ENCODE measurements at places on chromosomes 5 and 9.
A peak's percentile ranks its signal among the peaks of the same experiment; 100 is the strongest.

- DNase-seq = no peak
These were observed at the start of gene FST for GRCh38 chr5:53480416-53481158. Gene FST, plus strand, starts transcription at chr5:53480629. Its CDS starts 163 bp downstream, at chr5:53480792.

DNA sequence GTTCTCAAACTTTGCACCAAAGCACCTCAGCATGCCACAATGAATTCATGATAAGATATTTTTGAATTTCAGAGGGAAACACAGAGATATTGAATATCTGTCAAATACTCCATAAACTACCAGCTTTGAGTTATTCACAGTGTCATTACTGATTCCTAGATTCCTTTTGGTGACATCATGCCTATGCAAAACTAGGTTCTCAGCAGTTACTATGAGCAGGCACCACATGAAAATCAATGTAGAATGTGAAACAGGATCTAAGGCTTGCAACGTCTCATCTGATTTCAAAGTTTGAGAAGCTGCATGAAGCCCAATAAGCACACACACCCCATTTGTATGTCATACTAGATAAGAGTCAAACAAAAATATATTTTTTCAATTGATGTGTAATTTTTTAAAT is 426.5 kb downstream of the NR2F1-AS1 start:
- no peak for DNase-seq

DNA sequence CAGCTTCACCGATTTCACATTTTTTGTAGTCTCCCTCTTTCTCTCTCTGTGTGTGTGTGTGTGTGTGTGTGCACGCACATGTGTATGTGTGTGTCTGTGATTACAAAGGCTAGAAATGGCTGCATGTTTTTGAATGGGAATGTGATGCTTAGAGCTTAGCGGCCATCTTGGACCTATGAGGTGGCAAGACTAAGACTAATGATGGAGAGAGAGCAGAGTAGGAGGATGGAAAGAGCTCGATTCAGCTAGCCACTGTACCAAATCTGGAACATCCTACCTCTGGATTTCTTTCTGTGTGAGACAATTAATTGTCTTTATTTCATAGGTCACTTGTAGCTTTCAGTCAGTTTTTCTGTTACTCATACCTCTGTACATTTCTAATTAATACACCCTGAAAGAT is 205.1 kb downstream of the PCSK1 start:
- DNase-seq = no peak

GRCh38 chr9:29751226-29751625 is 2177.9 kb upstream of the C9orf72 start:
- DNase-seq = no peak

- no peak for DNase-seq
These were observed 126.7 kb downstream of the ARSB start for GRCh38 chr5:78858364-78858763.

GRCh38 chr9:108816037-108816436 is 39.7 kb downstream of the ACTL7B start:
- peak; percentile 4 for DNase-seq

- no peak for DNase-seq
These were observed 828.4 kb downstream of the TLR4 start for GRCh38 chr9:118532592-118532991.

- no peak for DNase-seq
These were observed 1.5 kb upstream of the RNF145 start for GRCh38 chr5:159210846-159211245.

- no peak for DNase-seq
These were observed 367.1 kb upstream of the PDE4D start for GRCh38 chr5:60260658-60261057.

- no peak for DNase-seq
These were observed 482.9 kb downstream of the TMEM38B start for GRCh38 chr9:106177216-106177615.

DNA sequence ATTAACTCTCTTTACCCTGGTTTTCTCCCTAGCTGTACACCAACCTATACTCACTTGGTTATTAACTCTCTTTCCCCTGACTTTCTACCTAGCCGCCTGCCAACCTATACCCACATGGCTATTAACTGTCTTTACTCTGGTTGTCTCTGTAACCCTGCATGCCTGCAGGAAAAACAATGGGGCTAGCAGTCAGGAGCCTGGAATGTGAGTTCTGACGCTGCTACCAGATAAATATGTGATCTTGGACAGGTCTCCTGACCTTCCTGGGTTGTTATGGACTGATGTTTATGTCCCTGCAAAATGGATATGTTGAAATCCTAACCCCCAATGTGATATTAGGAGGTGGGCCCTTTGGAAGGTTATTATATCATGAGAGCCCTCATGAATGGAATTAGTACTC is 119.2 kb downstream of the SMARCA2 start:
- DNase-seq = no peak

- no peak for DNase-seq
These were observed 15.9 kb upstream of the SEMA4D start for GRCh38 chr9:89513837-89514236.

DNA sequence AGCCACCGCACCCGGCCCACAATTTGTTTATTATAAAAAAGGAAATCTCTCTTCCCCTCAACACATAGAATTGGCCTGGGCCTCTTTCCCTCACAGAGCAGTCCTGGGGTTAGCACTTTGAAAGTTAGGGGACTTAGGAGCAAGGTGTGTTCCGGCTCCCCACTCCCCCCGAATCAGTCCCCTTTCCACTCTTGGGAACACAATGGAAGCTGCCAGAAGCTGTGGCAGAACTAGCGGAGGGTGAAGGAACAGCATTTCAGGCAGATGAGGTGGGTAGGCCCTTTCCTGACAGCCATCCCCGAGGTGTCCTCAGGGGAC is 16.4 kb upstream of the C5orf47 start:
- DNase-seq = no peak

DNA sequence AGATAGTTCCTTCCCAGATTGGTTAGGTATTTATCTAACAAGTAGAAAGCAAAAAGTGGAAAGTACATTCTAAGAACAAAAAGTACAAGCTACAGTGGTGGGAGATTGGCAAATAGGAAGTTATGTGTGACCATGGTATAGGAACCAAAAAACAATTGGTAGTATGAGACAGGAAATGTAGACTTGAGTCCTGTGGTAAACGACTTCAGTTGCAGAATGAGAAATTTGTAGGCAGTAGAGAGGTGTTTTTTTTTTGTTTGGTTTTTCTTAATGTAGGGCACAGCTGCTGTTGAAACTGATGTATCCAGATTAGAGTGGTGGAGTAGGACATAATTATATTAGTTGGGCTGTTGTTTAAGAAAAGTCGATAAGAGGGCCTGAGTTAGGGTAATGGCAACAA is 72.0 kb downstream of the CCNH start:
- no peak for DNase-seq

DNA sequence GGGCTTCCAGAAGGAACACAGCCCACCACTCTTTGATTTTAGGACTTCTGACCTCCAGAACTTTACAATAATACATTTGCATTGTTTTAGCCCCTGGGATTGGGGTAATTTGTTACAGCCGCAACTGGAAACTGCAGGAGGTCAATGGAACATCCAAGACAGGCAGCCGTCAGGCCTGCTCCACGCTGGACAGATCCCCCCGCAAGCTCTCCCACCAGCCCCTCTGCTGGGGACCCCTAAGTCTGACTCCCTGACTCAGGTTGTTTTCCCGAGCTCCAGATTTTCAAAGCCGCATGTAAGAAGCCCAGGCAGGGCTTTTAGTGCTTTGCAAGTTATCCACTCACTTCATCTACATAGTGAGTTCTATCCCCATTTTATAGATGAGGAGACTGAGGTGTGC is 127.6 kb downstream of the PAX5 start:
- DNase-seq = no peak

DNA sequence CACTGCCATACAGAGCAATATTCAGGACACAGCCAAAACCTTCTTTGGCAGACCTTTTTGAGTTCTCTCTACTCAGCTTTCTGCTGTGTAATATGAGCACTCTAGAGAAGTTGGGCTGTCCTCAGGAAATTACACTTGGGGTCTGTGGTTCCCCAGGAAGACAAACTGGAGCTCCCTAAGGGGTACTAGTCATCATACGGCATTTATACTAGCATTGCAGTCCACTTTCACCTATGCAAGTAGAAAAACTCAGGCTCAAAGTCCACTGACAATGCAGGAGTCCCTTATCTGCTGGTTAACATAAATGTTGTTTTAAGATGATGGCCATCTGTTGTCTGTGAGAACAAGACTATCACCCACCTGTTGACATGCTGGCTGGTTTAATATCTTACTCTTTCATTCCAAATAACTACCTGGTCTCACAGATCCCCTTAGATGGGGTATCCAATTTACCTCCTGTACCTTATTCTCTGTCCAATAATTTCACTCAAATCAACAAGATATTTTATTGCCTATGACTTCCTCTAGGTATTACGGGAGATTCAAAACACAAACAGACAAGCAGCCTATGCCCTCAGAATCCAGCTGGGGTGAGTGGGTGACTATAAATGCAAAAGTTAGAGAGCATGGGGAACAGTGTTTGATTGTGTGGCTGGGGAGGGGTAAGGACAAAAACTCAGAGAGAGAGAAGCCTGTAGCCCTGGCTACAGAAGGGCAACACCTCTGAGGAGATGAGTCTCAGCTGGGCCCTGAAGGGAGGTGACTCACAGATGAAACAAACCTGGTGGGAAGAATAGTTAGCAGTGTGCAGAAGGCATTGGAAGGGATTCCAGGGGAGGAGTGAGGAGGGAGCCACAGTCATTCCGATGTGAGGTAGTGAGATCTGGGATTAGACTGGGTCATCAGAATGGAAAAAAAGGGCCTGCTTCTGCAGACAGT is 10.2 kb downstream of the DOCK8 start:
- no peak for DNase-seq
